ENCODE measurements at places on chromosomes 4 and X.
A peak's percentile ranks its signal among the peaks of the same experiment; 100 is the strongest.

- DNase-seq: no peak
Observed at GRCh38 chr4:90486346-90486745, 359.2 kb downstream of the CCSER1 start.

DNA sequence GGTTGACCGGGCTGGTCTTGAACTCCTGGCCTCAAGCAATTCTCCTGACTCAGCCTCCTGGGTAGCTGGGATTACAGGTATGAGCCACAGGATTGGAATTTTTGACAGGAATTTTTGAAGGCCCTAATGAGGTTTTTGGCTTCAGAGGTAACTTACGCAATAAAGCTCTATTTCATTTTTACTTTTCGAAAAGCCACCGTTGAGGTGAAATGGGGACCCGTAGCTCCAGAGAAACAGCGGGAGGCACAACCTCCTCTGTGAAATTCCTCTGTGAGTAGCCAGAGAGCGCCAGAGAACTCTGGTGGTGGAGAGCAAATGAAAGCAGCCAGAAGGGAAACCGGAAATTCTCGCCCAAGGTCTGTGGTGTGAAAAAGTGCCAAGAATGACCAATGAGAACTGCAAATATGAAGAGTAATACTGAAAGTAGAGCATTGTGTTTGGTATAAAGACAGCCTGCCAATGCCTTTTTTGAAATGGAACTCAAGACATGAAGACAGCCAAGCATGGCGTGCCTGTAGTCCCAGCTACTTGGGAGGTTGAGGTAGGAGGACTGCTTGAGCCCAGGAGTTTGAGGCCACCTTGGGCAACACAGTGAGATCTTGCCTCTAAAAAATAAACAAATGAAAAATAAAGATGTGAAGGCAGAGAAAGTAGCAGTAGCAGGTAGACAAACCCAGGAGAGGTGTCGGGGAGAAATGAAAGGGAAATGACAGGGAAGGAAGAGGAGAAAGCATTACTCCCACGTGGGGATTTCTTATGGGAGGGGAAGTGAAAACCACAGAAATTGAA lies 33.0 kb upstream of the TMEM131L start:
- DNase-seq: peak; percentile 40

- DNase-seq: no peak
Observed at GRCh38 chrX:70998411-70999027, 67.6 kb upstream of the SLC7A3 start.

DNA sequence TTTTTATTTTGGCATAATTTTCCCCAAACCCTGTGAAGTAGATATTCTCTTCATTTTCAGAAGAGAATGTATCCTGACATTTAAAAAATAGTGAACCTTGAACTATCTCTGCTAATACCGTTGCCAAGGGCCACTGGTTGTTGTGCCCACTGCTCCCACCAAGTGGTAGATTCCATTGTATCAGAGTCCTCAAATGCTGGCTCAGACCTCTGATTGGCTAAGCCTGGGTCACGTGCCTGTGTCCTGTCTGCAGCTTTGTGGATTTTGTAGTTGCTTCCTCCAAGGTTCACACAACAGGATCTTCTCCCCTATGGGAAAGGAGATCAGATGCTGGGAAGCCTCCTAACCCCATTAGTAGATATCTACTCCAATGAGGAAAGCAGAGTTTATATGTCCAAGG lies 104.8 kb upstream of the CASK start:
- DNase-seq: no peak

GRCh38 chr4:186644737-186645261 lies 78.9 kb downstream of the FAT1 start:
- DNase-seq: no peak

- DNase-seq: peak; percentile 98
Observed at GRCh38 chr4:118278473-118279274, 74.1 kb downstream of the PRSS12 start.

DNA sequence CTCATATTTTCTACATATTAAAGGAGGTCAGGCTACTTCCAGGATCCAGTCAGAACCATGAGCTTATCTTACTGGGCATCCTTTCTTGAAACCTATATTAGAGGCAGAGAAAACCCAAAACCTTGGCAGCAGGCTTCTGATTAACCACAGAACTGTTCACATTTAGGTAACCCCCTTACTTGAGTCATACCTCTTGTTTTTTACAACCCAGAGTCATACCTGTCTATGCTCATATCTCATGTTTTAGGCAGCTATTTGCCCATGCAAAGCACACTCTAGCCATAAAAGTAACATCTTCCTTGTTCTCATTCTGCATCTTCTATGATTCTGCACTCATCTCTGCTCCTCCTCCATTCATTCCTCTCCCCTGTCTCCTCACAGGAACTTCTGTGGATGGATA lies 138.0 kb upstream of the SMIM31 start:
- no peak for DNase-seq

DNA sequence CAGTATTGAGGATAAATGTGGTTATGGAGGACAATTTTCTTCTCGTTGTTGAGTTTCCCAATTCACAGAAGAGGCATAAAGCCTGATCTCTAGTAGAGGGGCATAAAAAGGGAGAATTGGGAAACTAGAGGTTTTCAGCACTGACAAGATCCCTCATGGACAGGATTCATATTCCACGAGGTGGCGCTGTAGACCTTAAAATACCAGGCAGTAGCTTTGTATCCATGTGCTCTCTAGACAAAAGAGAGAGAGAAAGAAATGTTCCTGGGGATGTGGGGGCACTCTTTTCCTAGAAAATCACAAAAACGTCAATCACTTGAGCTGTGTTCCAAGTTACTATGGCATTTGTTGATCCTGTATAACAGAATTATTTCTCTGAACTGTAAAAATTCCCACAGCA lies 128.3 kb downstream of the MAGEE1 start:
- DNase-seq: no peak

GRCh38 chr4:89056292-89056952 lies 563 bp downstream of the FAM13A start:
- DNase-seq: no peak

GRCh38 chrX:49043987-49044281 lies 777 bp upstream of the TFE3 start:
- no peak for DNase-seq

GRCh38 chr4:67122029-67122428 lies 423.3 kb downstream of the CENPC start:
- DNase-seq: no peak

GRCh38 chr4:106365613-106366012 lies 3.0 kb downstream of the GIMD1 start:
- no peak for DNase-seq

Data from stimulated activated CD8-positive, alpha-beta memory T cell treated with anti-CD3 and anti-CD28 coated beads, Interleukin-7, amount 100 ng/mL, for 4 hours (primary cell).